ENCODE measurements at places on chromosomes 7 and 10.
A peak's percentile ranks its signal among the peaks of the same experiment; 100 is the strongest.

DNA sequence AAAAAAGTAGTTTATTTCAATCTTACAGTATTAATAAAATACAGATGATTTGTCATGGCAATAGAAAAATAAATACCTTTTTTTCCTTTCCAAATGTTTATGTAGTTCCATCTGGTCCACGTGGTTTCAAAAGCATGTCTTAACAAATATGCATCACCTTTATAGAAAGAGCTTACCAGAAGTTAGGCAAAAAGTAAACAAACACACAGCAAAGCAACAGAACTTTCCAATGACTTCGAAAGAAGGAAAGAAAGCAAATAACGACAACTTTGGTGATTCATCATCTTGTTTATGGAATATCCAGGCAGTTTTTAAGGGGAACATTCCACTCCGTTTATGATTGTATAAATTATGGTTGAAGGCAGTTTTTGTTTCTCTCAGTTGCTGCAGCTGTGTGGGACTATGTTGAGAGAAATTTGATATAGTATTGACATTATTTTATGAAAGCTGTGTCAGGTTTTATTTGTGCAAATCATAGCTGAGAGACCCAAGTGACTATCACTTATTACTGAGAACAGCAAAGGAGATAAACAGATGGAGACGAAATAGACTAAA lies 203.1 kb downstream of the CDC14C start:
- DNase-seq = no peak

GRCh38 chr10:74589226-74589673 lies 237.2 kb upstream of the KAT6B start:
- peak; percentile 94 for DNase-seq

DNA sequence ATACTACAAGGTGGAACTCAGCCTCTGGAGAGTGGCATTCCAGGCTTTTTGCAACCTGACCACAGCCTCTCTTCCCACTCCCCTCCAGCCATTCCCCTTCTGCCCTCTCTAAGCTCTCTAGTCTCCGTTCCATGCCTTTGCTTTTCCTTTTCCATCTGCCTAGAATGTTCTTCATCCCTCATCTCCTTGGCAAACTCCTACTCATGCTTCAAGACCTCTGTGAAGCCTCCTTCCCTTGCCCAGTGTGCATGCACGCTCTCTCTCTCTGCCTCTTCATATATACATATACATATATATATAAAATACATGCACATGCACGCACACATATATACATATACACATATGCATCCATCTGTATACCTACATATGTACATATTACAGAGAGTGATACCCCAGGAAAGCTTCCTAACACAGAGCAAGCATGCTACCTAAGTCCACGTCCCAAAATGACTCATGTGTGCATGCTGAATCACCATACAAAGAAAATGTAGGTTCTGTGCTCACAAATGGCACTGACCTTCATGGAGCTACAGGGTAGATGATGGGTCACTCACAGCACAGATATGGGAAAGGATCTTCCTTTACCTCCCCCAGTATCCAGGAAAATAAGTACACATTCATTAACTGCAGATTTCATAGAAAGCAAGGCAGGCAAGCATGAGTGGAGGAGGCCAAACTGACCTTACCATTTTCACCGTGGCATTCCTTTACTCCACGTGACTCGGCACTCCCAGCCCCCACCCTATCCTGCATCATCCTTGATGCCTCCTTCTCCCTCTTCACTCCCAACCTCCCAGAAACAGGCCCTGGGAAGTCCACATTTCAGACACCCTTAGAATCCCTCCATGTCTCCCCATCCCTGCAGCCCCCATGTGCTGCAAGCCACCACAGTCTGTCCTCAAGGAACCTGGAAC lies 238.4 kb upstream of the ZMIZ1 start:
- DNase-seq = no peak

DNA sequence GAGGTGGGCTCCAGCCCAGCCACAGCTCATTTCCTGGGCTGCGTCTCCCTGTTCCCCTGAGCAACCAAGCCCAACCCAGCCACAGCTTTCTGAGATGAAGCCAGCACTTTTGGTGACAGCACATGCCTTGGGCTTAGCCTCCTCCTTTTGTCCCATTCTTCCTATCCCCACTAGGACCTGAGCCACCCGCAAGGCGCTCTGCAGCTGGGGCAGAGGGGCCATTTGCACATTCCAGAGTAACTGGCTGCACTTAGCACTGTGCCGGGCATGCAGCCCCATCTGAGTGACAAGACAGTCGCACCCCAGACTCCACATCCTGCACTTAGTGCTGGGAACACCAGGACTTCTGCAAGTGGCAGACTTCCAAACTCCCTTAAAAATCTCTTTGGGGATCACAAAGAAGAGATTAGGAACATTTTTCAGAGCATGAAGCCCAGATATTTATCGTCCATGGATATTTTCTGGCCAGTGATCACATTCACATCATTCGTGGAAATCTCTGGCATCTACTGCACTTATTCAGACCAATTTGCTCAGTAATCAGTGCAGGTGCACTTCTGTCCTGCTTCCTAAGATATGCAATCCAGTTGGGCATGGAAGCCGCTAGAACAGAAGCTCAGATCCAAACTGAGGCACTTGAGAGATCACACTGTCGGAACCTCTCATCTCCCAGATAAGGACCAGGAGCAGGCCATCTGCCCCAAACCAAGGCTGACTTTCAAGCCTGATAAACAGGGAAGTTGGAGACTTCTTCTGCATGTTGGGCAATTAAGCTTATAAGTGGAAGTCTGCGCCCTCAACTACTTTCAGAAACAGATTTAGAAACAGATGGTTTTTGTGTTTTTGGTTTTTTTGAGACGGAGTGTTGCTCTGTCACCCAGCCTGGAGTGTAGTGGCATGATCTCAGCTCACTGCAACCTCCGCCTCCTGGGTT lies 26.4 kb downstream of the CHST15 start:
- no peak for DNase-seq

DNA sequence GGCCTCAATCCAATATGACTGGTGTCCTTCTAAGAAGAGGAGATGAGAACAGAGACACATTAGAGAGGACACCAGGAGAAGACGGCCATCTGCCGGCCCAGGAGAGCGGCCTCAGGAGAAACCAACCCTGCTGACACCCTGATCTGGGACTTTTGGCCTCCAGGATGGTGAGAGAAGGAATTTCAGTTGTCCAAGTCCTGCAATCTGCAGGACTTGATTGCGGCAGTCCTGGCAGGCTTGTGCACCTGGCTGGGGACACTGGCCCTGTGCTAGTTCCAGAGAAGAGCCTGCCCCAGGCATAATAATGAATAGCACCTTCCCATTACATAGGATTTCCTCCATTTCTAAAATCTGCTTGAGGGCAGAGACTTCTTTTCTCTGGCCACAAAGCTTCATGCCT lies 409.9 kb upstream of the SHH start:
- DNase-seq = no peak

- DNase-seq = peak; percentile 60
Observed at GRCh38 chr7:85184599-85185423, 2.0 kb downstream of the SEMA3D start.

DNA sequence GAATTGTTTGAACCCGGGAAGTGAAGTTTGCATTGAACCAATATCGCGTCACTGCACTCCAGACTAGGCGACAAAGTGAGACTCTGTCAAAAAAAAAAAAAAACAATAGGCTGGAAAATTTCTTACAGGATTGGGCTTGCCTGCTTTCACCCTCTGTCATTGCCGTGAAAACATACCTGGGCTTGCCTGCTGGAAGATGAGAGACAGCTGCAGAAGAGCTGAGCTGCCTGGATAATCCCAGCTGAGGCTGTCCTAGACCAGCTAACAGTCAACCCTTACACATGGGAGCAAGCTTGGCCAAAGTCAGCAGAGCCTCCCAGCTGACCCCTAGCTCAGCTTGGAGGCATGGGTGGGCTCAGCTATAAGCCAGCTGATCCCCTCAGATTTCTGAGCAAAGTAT lies 306.2 kb downstream of the CCSER2 start:
- no peak for DNase-seq

DNA sequence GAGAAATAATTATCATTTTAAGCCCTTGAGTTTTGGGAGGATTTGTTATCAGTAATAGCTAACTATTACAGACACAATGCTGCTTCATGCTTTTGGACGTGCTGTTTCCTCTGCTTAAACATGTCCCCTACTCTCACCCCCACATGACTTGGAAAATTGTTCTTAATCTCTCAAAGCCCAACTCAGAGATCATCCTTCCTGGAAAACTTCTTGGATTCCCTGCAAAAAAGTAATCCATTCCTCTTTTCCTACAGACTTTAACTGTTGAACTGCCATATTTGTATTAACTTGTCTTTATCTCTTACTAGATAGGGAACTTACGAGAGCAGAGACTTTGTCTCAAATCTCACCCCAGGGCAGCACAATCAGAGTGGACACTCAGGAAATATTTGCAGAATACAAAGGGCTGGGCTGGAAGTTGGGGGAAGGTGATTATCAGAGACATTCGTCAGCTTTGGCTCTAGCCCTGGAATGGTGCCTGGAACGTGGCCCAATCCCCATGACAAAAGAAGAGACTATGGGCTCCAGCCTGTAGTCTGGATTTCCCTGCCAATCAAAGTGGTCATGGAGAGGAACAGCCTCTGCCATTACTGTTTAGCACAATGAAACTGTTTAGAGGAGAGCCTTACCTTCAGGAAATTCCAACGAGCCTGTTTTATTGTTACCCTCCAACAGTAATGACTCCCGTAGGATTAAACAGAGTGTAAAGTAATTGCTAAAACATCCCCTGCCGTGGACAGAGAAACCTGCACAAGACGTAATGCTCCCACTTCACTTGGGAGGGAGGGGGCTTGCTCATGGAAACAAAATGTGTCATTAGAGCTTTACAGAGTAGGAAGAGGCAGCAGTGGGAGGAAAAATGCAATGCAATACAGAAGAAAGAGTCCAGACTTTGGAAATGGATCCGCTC lies 140.4 kb upstream of the AUTS2 start:
- DNase-seq = peak; percentile 56

- DNase-seq = no peak
Observed at GRCh38 chr10:75688506-75689300, 257.3 kb downstream of the LRMDA start.

- DNase-seq = no peak
Observed at GRCh38 chr7:4013793-4014192, 668.3 kb upstream of the FOXK1 start.

- no peak for DNase-seq
Observed at GRCh38 chr7:26549281-26549944, 257.8 kb downstream of the SNX10 start.

DNA sequence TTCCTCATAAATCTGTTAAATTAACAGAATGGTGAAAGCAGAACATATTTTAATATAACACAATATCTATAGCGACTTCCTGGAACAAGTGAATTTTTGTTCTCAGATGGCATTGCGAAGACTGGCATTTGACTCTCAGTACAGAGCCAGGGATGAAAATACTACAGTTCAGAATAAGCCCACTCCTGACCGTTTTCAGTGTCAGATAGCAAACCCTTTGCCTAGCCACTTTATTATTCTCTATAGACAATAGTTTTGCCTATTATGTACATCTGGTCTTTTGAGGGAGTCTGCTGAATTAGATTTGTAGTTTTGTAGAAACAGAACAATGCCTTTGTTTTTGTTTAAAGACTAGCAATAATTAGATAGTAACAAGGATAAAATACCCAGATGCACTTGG lies 2.3 kb downstream of the MINPP1 start:
- DNase-seq = no peak

DNA sequence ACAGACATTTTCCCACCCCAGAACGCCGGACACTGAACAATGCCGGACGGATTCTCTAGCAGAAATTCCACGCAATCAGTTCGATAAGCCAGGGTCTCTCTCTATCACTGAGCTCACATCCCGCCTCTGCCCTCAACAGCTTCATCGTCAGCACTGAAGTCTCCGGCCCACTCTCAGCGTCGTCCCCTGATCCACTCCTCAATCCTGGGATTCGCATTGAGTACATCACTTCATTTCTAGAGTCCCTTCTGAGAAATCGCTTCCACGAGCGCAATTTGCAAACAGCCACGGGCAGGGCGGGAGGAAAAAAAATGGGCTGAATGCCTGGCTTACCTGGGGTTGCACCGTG lies 365 bp downstream of the YME1L1 start:
- peak; percentile 11 for DNase-seq

DNA sequence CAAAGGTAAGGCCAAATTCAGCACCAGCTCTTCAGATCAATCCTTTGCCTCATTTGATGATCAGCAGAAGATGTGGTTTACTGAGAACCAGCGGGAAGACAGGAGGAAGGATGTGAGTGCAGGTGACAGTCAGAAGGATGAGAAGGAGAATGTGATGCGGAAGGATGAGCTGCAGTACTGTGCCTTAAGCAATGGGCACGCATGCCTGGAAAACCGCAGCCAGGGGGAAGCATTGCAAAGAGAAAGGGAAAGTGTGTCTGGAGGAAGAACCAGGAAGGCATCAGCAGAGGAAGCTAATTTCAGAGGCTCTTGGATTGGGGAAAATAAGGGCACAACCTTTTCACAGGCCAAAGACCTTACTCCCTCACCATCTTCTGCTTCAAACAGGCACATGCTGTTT lies 25.7 kb downstream of the C10orf71 start:
- DNase-seq = peak; percentile 5

- no peak for DNase-seq
Observed at GRCh38 chr7:111642373-111642772, 80.1 kb upstream of the IMMP2L start.

GRCh38 chr10:29204070-29204800 lies 84.6 kb upstream of the LYZL1 start:
- peak; percentile 37 for DNase-seq

GRCh38 chr7:23470330-23471105 lies at the start of gene IGF2BP3:
Gene IGF2BP3, minus strand, starts transcription at chr7:23470491. Its CDS starts 381 bp downstream, at chr7:23470110.
- peak; percentile 98 for DNase-seq

- no peak for DNase-seq
Observed at GRCh38 chr7:141386881-141387280, 164.3 kb upstream of the AGK start.

GRCh38 chr10:115871855-115872254 lies 401.2 kb downstream of the GFRA1 start:
- DNase-seq = no peak

GRCh38 chr10:66943590-66943989 lies 17.8 kb downstream of the LRRTM3 start:
- DNase-seq = no peak

- DNase-seq = peak; percentile 45
Observed at GRCh38 chr10:46787321-46787615, 124.0 kb upstream of the PTPN20 start.

- DNase-seq = no peak
Observed at GRCh38 chr10:3672220-3672619, 112.8 kb downstream of the KLF6 start.

DNA sequence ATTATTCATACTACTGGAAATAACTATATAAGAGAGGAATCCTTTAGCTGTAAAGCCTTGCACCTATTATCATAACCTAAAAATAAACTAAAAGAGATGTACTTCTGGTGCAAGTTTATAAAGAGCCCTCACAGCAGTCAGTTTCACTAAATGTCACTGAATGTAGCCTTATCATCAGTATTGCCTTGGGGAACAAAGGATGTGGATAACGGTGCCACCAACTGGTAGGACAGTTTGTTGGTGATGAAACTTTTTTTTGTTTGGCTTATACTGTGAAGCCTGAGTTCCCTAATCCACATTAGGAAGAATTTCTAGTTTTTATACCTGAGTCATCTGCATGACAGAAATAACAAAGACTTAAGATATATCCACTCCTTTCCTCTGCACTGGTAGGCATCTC lies 117.9 kb upstream of the COL1A2 start:
- peak; percentile 63 for DNase-seq

- DNase-seq = peak; percentile 32
Observed at GRCh38 chr10:71837098-71837827, 13.8 kb downstream of the PSAP start.
